ENCODE measurements at places on chromosomes 2 and 18. TPM values are rescaled to one million over a fixed set of nuclear protein-coding genes. Genes with fewer than 3 reads are reported as not detected.

The MLPH gene
- 326 TPM for total RNA-seq

The RBM44 gene
- 0.29 TPM for total RNA-seq

The UGT1A4 gene
- not detected for total RNA-seq

The RAB17 gene
- not detected for total RNA-seq

The C2orf15 gene
- total RNA-seq: 0.99 TPM

The CNTNAP5 gene
- total RNA-seq: not detected

The GPR39 gene
- total RNA-seq: 9.6 TPM

The TXNL4A gene
- 153 TPM for total RNA-seq

The IL1R2 gene
- total RNA-seq: 0.63 TPM

The ACMSD gene
- not detected for total RNA-seq

The BCL2L11 gene
- 7.5 TPM for total RNA-seq

The SERPINB4 gene
- not detected for total RNA-seq

The CHRND gene
- total RNA-seq: not detected

The STPG4 gene
- total RNA-seq: not detected

The ITGB6 gene
- total RNA-seq: 0.79 TPM

The PNPT1 gene
- total RNA-seq: 24.6 TPM

The SNORC gene
- 7.9 TPM for total RNA-seq

The KIAA2012 gene
- not detected for total RNA-seq

The ERICH2 gene
- total RNA-seq: not detected

The PIEZO2 gene
- total RNA-seq: 1.3 TPM

The CLEC4F gene
- not detected for total RNA-seq

The CIDEA gene
- total RNA-seq: not detected

The TXNDC2 gene
- 0.16 TPM for total RNA-seq

The MYO5B gene
- total RNA-seq: 12.8 TPM

The STARD7 gene
- total RNA-seq: 84.8 TPM

The GAD1 gene
- total RNA-seq: 0.59 TPM

The FOXI3 gene
- total RNA-seq: not detected

The GALNT14 gene
- total RNA-seq: 44.9 TPM

The OTOS gene
- not detected for total RNA-seq

The CXCR1 gene
- not detected for total RNA-seq

The CD28 gene
- total RNA-seq: not detected
